ENCODE measurements at places on chromosomes 6 and 20. TPM values are rescaled to one million over a fixed set of nuclear protein-coding genes. Genes with fewer than 3 reads are reported as not detected.

DNA sequence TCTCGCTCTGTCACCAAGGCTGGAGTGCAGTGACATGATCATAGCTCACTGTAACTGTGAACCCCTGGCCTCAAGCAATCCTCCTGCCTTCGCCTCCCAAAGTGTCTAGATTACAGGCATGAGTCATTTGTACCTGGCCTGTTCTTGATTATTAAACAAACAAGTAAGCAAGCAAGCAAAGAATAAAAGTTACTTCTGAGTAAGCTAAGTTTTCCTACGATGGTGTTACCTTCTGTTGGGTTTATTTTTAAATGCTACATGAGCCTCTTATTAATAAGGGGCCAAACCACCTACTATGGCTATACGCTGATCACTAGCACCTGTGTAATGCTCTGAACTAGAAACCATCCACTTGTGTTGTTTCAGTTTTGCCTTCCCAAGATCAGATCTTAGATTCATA lies 50.8 kb downstream of the IL22RA2 start:
- DNase-seq = no peak

Gene SEL1L2
- total RNA-seq = not detected

- DNase-seq = no peak
These were observed 55.4 kb upstream of the MOXD1 start for GRCh38 chr6:132456700-132457143.

DNA sequence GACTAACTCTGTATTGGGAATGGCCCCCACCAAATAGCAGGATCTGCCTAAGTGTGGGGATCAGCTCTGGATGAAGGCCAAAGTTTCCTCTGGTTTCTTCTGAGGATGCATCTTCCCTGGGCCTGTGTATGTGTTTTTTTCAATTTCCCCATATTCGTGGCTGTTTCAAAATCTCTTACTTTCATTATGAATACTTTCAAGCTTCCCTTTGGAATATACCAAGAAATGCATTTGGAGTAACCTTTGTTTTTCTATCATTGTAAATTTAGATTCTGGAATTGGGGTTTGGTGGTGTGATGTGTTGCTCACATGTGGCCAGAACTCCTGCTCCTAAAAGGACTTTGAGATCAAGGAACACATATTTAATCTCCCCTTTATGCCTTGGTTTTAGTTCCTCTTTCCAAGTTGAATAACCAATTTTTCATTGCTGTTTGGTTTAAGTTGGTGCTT lies 8.4 kb downstream of the ENTPD6 start:
- no peak for DNase-seq

- no peak for DNase-seq
These were observed 130.1 kb downstream of the BCAS1 start for GRCh38 chr20:53940360-53940702.

GRCh38 chr6:70221715-70222438 lies 81.0 kb downstream of the COL9A1 start:
- no peak for DNase-seq

Gene SLC22A2
- total RNA-seq = not detected

Gene IER3
- 4.3 TPM for total RNA-seq

Gene BPIFA1
- not detected for total RNA-seq

DNA sequence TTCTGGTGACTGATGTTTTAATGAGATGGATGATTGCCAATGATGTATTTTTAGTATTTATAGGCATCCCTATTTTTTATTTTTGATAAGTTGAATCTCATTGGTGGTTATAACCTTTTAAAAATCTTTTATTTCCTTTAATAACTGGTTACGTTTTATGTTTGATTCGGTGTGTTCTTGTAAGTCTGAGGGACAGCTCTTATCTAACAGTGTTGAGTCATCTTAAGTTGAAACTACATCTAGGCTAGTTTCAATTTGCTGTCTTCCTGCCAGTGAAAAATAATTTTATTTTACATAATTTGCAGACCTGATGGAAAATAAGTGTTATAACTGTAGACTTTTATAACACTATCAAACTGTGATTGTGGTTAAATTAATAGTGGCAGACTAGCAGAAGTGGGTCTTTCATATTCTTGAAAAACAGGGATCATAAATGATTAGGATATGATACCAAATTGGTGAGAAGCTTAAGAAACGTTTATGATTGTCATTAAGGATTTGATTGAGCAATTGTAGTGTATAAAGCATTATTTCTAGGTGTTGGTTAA lies 4.6 kb downstream of the AFDN start:
- no peak for DNase-seq

Gene FNDC1
- under 0.01 TPM for total RNA-seq

DNA sequence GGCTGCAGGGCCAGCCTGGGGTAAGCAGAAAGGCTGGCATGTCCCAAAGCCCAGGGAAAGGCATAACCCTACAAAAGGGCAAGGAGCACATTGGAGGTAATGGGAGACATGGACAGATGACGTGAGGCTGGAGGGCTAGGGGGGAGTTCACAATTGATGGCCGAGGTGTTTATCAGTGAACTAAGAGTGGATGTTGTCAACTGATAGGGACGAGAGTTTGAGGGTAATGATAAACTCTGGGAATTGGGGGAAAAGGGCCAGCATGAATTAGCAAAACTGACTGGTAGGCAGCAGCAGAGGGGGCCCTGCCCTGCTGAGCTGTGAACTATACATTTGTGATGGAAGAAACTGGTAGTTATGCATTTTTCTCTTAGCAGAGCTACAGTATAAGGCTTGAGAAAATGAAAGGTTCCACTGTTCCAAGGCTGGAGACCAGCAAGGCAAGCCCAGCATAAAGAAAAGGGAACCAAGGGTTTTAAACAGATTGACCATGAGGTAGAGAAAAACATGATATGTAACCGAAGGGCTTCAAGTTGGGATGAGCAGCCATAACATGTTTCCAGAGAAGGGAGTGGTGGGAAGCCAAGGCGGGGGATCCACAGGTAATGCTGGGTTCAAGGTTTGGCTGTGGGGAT lies 98.1 kb upstream of the MLN start:
- DNase-seq = no peak

Gene VSTM2L
- not detected for total RNA-seq

Gene MYLK4
- 1.6 TPM for total RNA-seq

Gene CST2
- not detected for total RNA-seq

- no peak for DNase-seq
These were observed 354.4 kb downstream of the ZFAND3 start for GRCh38 chr6:38173909-38174308.

DNA sequence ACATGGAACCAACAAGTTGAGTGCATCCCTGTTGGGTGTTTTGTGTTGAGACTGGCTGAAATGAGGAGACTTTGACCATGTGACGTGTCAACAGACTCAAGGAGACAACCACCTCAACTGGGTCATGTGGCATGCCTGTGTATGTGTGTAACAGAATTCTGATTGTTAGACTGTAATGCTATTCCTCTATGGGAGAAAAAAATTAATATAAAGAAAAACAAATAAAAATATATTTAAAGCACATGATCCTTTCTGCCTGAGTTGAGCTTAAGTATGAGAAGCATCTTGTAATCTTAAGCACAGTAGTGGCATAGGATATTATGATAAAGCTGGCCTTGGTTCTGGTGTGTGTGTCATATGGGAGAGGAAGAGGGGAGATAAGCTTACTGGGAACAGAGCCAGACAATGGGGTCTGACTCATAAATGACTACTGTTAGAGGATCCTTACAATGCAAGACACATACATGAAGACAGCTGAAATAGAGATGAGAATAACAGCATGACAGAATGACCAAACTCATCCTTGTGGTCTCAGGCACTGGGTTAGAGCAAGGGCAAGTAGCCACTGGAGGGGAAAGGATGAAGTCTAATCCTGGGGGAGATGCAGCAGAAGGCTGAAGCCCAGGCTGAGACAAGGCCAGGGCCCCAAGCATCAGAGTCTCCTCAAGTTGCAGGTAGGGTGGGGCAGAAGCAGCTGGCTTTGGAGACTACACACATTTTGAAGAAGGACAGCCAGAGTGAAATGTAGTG lies 9.2 kb downstream of the TP53INP2 start:
- peak; percentile 82 for DNase-seq

GRCh38 chr20:20720158-20720557 lies 7.7 kb upstream of the RALGAPA2 start:
- no peak for DNase-seq

DNA sequence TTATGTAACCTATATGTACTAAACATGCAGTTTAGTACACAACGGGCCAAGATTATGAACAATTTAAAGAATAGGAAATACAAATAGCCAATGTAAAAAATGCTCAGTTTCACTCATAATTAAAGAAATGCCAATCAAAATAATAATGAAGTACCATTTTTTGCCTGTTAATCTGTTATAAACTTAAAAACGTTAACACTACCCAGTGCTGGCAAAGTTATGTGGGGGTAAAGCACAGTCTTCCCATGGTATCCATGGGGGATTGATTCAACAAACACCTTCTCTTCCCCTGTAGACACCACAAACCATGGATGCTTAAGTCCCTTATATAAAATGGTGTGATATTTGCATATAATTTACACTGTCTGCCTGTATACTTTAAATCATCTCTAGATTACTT lies 205.3 kb upstream of the SIM1 start:
- DNase-seq = no peak

DNA sequence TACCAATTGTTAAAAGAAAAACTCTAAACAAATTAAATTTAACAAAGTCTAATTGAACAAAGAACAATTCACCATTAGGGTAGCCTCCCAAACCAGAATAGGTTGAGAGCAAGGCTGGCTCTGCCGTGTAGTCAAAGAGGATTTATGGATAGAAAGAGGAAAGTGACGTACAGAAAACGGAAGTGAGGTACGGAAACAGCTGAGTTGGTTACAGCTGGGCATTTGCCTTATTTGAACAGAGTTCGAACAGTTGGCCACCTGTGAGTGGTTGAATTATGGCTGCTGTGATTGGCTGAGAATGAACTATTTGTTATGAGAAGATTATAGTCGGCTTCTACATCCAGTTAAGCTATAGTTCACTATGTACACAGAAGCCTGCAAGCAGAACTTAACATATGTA lies 18.5 kb upstream of the ISM1 start:
- DNase-seq = peak; percentile 68

DNA sequence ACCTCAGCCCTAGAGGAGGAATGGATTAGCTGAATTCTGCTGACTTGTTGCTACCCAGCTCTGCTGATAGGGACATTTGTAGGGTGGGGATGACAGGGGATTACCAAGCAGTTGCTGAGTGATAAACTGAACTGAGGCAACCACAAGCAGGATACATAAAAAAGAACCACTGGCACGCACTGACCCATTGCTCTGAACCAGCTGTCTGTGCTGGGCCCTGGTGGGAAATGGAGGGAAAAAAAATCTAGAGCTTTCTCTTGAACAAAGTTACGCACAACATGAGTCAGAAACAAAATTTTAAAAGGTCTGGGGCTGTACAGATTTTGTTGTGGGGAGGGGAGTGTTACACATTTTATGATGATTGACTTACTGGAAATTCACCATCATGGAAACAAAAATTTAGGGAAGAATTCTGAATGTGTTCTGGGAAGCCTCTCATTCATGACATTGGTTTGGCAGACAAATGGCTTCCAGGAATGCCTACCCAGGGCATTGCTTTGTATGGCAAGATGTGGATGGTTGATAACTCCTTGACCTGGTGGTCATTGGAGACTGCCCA lies 37.7 kb downstream of the FOXO3 start:
- no peak for DNase-seq

GRCh38 chr6:41103847-41104246 lies 31.1 kb downstream of the NFYA start:
- DNase-seq = no peak

DNA sequence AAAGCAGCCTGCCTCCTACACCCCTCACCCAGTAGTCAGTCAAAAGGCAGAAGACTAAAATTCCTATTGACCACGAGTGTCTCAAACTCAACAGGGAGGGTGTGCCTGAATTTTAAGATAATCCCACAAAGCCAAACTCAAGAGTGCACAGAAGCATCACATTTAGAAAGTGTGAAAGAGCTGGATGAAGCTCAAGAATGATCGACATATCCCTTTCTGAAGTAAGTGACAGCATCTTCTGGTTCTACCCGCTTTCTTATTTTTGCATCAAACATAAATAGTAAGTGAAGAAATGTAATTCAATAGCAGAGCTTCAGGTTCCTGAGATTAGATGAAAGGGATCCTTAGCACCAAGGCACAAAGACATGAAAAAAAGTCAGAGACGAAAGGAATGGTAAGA lies 64.5 kb upstream of the BACH2 start:
- DNase-seq = no peak

DNA sequence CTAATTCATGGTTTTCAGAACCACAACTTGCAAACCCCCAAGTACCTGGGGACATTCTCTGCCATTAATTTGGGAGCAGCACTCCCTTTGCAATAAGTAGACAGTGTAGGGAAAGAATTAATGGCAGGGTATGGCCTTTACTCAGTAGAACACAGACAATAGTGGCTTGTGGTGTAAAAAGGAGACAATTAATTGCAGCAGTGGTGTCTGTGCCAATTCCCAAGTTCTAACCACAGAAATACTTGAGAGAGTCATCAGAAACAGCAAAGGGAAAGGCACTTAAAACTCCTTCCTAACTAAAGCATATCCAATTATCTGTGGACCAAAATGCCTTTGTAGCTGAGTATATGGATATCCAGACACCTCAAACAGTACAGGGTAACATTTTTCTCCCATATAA lies 257.6 kb upstream of the POU3F2 start:
- DNase-seq = no peak

GRCh38 chr6:155340464-155341129 lies 26.3 kb upstream of the TFB1M start:
- DNase-seq = no peak

GRCh38 chr6:71294121-71294523 lies 5.5 kb downstream of the OGFRL1 start:
- DNase-seq = no peak

Gene PLAGL1
- total RNA-seq = 42.8 TPM

DNA sequence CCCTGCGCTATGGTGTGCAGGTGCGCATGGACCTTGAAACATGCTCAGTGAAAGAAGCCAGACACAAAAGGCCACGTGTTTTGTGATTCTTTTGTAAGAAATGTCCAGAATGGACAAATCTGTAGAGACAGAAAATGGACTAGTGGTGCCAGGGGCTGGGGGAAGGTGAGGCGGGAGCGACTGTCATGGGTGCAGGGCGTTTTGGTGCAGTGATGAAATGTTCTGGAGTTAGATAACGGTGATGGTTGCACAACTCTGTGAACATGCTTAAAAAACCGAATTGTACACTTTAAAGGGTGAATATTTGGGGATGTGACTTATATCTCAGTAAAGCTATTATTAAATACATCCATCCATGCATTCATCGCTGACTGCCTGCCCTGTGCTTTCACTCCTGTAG lies 31.7 kb upstream of the NTSR1 start:
- no peak for DNase-seq

Gene GPX5
- not detected for total RNA-seq

DNA sequence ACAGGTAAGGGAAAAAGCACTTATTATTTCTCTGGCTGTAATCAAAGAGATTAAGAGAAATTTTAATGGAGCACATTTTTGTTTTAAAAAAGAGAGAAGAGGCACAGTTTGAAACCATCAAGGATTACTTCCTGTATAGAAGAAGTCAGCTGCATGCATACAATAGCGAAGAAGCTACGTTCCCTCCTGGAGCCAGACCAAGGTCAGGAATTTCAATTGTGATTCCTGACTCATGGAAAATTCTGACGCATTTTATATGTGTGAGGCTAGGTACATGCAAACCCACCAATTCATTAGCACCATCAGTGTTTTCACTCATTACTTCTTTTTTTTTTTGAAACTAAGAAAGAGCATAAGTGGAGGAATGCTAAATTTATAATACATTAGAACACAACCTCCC lies 232.7 kb upstream of the SGK1 start:
- no peak for DNase-seq

GRCh38 chr6:147972448-147972847 lies 370.2 kb upstream of the SASH1 start:
- no peak for DNase-seq

Gene PDYN
- not detected for total RNA-seq

Data from hematopoietic multipotent progenitor cell (in vitro differentiated cells).